ENCODE measurements at places on chromosomes 6 and 20. TPM values are rescaled to one million over a fixed set of nuclear protein-coding genes. Genes with fewer than 3 reads are reported as not detected.

TMEM244 gene
- not detected for polyA plus RNA-seq

VWA7 gene
- polyA plus RNA-seq = 0.32 TPM

OR2H2 gene
- not detected for polyA plus RNA-seq

IRF4 gene
- polyA plus RNA-seq = not detected

ZC3H12D gene
- 0.02 TPM for polyA plus RNA-seq

BPIFA1 gene
- not detected for polyA plus RNA-seq

PXDC1 gene
- 26.5 TPM for polyA plus RNA-seq

BCKDHB gene
- 21.3 TPM for polyA plus RNA-seq

DNA sequence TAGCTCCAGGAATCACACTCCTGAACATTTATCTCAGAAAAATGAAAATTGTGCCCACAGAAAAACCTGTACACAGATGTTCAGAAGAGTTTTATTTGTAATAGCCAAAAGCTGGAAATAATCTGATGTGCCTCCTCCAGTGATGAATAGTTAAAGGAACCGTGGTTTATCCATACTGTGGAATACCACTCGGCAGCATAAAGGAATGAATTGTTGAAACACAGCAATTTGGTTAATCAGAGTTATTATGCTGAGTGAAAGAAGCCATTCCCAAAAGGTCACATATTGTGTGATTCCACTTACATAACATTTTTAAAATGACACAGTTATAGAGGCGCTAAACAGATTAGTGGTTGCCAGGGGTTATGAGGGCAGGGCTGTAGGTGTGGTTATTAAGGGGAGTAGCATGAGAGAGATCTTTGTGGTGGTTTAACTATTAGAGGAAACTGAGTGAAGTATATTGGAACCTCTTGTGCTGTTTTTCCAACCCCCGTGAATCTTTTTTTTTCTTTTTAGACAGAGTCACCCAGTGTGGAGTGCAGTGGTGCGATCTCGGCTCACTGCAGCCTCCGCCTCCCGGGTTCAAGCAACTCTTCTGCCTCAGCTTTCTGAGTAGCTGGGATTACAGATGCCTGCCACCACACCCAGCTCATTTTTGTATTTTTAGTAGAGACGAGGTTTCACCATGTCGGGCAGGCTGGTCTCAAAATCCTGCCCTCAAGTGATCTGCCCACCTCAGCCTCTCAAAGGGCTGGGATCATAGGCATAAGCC lies 26.2 kb downstream of the PSMF1 start:
- DNase-seq = no peak

DNA sequence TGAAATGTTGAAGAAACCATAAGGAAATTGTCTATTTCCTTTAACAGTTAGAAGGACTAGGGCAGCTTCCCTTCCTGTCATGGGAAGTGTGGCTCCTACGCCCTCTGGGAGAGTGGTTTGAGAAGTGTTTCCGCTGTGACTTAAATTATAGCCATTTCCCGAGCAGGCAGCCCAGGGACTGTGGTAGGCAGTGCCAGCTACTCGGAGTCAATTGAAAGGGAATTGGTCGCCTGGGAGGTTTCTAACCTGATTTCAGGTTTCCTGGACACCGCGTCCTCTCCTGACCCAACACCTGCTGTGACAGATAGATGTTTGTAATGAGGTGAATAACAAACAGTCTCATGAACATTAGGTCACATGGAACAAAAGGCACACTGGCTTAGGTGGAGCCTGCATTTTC lies 256.1 kb upstream of the PLCB4 start:
- DNase-seq = no peak

DNA sequence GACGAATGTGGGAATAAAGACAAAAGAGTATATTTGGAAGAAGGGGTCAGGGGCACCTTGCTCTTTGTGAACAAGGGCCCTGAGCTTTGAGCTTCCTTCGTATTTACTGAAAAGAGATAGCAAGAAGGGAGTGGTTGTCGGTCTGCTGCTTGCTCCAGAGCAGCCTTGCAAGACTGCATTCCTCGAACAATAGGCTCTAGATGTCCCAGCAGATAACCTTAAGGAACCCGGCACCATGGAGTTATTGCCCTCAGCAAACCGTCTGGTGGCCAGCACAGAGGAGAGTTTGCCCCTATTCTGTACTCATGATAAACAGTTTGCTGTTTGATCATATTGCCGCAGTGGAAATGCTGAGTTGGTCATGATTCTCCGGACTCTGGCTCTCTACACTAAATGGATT lies 22.7 kb downstream of the HLA-DRB1 start:
- DNase-seq = no peak

DNA sequence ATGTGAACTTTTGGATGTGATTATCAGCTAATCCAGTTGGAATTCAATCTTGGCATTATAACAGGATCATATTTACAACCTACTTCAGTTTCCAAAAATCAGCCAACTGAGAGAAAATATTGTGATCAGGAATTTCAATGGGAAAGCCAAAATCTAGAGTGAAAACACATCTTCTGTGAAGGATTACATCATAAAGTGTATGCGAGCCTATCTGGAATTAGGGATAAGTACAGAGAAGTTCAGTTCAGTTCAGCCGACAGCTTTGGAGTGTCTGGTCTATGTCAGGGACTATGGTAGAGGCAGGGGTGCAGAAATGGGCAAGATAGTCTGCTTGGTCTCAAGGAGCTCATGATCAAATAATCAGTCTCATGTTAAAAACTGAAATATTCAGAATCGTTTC lies 12.3 kb upstream of the PRIM2 start:
- no peak for DNase-seq

DNA sequence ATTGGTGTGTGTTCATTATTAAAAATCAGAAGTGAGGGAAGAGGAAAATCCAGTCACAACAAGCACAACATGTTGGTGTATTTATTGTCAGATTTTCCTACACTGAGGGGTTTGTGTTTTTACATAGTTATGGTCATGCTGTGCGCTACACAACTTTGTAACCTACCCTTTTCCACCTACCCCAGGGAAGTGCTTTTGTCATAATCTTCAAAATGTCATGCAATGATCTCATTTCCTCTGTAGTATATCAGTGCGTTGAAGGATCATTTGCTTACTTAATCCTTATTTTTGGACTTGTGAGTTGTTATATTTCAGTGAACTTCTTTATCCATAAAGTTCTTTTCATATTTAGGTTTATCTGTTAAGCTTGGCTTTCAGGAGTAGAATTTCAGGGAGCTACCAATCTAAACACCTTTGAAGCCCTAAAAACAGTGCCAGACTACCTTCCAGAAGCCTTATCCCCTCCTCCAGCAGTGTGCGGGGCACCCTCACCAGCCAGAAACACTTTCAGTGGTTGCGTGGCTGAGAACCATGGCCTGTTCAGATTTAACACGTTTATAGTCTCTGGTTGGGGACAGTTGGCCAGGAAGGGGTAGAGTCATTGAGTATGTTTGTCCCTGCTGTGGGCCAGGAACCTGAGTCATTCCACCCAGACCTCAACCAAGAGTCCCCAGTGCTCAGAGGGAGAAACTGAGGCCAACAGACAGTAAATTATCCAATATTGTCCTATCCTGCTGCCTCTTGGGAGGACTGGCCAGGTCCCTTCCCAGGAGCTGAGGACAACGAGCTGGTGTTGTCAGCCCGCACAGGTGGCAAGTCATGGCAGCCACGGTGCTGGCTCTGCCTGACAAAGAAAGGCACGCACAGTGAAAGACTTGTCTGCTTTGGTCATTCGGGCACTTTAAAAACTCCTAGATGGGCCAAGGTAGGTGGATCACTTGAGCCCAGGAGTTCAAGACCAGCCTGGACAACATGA lies 40.3 kb downstream of the STK35 start:
- DNase-seq = no peak

GRCh38 chr6:37432590-37432915 lies 468 bp upstream of the CMTR1 start:
- DNase-seq = no peak

- no peak for DNase-seq
Measured at GRCh38 chr20:31716818-31717477, 5.7 kb downstream of the BCL2L1 start.

DNA sequence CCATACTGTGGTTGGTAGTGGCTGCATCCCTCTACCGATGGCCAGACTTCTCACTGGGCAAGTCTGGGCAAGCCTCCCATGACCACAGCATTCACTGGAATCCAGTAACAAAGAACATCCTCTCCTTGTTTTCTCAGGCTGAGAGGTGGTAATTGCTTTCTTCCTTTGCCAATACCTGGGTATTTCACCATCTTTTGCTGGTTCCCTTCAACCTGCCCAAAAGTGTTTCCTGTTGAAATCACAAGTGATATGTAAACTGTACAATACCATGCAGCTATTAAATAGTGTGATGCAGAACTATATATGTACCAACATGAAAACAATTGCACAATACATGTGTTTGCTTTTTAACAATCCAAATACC lies at the start of gene PTCHD4:
Gene PTCHD4 (minus strand): TSS at position 55 of the 364 bp plus-strand sequence. CDS start 42,240 bp downstream, outside the sequence.
- DNase-seq = peak; percentile 6

- DNase-seq = no peak
Measured at GRCh38 chr6:101163611-101164010, 229.9 kb upstream of the GRIK2 start.

DNA sequence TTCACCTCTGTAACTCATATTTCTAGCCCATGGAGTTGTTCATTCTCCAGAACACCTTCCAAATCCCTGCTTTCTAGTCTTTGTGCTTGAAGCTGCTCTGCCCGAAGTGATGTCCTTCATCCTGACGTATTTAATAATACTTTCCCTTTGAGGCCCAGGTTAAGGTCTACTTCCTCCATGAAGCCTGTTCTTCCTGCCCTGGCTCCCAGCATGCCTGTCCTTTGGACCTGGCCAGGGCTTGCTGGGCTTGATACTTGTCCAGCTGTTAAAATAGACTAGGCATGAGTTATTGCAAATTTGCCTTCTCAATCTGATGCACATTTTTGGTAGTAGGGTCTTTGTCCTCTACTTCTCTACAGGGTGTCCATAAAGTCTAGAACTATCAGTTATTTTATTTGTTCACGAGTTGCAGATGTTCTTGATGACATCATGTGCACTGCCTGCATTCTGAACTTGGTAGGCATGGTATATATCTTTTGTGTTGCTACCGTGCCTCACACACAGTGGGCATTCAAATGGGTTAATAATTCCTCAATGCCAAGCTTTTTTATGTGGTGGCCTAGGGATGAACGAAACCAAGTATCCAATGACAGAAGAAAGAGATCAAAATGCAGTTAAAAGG lies 3.1 kb upstream of the MAP7 start:
- DNase-seq = no peak

DNA sequence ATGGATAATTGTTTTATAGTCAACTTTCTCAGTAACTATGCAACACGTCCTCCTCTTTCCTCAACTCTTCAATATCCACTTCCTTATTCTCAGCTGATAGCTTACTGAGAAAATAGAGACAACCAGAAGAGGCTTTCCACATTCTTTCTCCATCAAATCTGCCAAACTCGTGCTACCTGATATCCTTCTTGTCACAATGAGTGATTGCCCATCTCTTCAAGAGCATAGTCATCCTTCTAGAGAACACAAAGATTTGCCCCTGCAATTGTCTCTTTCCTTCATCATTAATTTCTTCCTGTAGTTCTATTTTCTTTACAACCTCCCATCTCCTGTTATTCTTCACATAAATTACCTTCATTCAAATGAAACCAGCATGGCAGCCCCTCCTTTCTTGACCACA lies 75.9 kb upstream of the RGS17 start:
- no peak for DNase-seq

DNA sequence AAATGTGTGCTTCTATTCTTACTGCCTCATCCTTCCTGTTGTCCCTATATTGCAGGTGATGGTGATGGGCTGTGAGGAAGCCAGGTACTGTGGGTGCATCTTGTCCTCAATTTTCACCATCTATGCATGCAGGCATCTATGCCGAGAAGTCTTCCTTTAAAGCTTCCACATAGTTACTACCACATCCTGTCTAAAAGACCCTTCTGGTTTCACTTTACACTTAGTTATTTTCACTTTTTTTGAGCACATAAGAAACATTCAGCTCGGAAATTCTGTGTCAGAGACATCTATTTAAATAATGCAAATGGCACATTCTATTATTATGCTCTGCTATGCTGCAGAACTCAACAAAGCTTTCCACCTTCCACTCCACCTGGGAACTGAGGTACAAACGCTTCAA lies 28.2 kb upstream of the FABP7 start:
- DNase-seq = no peak

DNA sequence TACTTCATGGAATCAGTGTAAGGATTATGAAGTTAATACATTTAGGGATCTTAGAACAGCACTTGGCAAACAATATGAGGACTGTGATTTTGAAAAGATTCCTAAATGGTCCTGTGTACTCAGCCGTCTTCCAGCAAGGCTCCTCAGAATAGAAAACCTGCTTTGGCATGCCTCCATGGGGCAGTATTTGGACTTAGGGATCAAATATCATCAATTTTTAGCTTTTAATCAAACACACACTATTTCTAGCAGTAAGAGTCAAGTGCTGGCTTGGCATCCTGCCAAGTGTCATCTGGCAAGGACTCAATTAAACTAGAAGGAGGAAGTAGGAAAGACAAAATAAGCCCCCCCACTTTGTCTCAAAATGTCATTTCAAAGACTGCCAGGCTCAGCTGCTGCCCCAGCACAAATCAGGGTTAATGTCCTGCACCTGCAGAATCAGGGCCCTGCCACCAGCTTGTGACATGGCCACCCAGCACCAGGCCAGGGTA lies 40.8 kb downstream of the IYD start:
- DNase-seq = no peak

Measured in AG04450 (cell line).